ENCODE measurements at places on chromosomes 7 and 10.

DNA sequence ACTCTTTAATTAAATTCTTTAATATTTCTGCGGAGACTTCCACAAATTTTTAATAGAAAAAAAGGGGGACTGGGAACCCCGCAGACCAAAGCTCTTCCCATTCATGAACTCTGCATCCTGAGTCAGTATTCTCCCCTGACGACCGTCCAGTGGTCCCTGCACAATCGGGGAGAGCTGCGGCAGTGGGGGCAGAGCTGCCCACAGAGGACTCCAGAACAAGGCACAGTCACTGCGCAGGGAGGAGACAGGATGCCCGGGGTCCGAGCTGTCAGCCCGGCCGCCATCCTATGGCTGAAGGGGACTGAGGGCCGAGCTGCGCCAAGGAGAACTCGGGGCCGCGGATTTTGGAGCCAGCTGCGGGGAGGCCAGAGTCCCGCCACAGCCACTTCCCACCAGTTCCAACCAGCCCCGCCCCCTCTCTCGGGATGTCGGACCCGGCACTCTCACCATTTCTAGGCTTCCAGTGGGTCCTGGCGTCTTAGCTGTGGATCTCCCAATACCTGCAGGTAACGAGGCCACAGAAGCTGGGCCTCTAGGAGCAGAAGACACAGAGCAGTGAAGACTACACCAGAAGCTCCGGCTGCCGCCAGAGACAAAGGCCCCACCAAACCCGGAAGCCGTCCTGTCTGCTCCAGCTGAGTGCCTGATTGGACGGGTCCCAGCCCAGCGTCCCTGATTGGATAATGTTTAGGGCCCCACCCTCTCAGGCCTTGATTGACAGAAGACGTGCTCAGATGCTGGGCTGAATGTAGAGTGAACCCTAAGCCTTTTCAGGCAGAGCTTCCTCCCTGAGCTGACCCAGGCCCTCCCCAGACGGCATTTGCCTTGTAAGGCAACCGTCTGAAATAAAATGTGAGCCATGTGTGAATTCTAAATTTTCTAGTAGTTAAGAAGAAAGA lies at the start of gene ERV3-1:
Gene ERV3-1, minus strand, starts transcription at position 594 of the 899 bp plus-strand sequence. CDS start 13,661 bp downstream, outside the sequence.
- DNase-seq: peak; percentile 95

- no peak for DNase-seq
Observed at GRCh38 chr10:93290661-93291354, 191.3 kb downstream of the MYOF start.

DNA sequence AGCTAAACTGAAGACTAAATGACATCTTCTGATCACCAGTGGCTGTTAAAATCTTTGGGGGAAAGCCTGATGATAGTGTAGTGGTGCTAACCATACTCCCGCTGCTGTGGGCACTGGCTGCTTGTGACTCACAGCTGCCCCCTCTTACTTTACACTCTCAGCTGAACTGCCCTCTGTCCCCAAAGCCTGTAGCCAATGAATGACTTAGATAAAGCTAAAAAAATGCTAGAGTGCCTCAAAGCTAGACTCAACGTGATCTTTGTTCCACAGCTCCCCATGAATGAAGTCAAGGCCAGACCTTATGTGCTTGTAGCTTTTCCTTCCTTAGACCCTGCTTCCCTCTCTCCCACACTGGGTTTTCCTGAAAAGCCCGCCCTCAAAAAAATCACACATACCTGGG lies 6.5 kb downstream of the ZC3HAV1L start:
- no peak for DNase-seq

GRCh38 chr10:96619120-96619519 lies 32.3 kb upstream of the TM9SF3 start:
- DNase-seq: no peak

DNA sequence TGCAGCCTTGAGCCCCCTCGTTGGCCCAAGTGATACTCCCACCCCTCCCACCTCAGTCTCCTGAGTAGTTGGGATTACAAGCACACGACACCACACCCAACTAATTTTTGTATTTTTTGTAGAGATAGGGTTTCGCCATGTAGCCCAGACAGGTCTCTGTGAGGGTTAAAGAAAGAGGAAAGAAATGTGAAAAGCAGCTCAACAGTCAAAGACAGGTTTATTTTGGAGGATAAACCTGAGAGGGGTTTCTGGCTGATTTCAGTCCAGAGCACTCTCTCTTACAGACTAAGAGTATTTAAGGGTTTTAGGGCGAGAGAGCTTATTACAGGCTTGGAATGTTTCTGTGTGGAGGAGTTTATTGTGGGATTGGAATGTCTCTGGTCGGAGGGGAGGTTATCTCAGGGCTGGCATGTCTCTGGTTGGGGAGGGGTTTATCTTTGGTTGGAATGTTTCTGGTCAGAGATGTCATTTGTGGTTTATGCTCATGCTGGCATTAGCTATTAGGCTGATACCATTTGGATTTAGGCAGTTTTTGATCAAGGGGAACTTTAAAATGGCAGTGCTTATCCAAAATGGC lies 26.1 kb upstream of the SNX10 start:
- no peak for DNase-seq

DNA sequence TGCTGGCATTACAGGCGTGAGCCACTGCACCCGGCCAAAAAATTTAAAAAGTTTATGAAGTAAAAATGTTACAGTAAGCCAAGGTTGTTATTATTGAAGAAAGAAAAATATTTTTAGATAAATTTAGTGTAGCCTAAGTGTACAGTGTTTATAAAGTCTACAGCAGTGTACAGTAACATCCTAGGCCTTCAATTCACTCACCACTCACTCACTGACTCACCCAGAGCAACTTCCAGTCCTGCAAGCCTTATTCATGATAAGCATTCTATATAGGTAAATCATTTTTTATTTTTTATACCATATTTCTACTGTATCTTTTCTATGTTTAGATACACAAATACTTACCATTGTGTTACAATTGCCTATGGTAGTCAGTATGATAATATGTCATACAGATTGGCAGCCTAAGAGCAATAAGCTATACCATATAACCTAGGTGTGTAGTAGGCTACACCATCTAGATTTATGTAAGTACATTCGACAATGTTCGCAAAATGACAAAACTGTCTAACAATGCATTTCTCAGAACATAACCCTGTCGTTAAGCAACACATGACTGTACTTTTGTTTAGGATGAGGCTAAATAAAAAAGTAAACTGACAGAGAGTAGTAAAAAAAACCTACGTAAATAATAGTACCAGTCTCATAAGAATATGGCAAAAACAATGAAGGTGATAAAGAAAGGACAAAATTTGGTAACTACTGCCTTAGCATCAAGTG lies 77.8 kb upstream of the FAM133B start:
- no peak for DNase-seq

- DNase-seq: no peak
Observed at GRCh38 chr10:3745521-3745920, 39.5 kb downstream of the KLF6 start.

GRCh38 chr10:43040482-43041256 lies 36.2 kb upstream of the RET start:
- no peak for DNase-seq

DNA sequence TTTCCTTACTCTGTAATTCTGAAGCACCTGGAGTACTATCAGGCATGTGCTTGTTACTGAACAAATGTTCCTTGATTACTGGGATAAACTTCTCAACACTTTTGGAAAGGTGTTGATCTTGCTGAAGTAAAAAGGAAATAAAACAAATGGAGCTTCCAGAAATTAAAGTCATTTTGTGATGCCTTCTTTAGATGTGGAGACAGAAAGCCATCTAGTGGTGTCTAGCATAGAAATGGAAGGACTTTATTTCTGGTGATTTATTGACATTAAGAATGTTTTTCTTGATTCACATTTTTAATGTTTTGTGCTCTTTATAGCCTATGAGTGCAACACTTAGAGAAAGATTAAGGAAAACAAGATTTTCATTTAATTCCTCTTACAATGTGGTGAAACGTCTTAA lies 1.4 kb downstream of the SFR1 start:
- peak; percentile 61 for DNase-seq

DNA sequence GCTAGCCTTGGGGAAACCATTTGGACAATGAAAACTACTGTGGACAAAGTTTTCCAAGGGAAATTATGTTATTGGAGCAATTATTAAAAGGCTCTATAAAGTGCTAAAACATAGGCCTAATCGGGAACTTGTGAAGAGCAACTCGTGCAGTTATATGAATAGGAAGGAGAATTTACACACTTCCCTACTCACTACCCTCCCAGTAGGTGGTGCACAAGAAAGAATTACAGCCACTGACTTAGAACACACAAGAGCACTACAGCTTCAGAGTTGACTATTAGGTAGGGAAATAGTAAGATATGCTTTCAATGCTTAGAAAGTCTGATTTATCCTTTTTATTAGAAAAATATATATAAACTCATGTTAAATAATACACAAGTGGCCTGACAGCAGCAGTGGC lies 47.2 kb downstream of the GSAP start:
- no peak for DNase-seq

GRCh38 chr7:22082553-22082885 lies 136.8 kb upstream of the CDCA7L start:
- no peak for DNase-seq

GRCh38 chr10:120014031-120014430 lies 121.5 kb downstream of the SEC23IP start:
- no peak for DNase-seq

DNA sequence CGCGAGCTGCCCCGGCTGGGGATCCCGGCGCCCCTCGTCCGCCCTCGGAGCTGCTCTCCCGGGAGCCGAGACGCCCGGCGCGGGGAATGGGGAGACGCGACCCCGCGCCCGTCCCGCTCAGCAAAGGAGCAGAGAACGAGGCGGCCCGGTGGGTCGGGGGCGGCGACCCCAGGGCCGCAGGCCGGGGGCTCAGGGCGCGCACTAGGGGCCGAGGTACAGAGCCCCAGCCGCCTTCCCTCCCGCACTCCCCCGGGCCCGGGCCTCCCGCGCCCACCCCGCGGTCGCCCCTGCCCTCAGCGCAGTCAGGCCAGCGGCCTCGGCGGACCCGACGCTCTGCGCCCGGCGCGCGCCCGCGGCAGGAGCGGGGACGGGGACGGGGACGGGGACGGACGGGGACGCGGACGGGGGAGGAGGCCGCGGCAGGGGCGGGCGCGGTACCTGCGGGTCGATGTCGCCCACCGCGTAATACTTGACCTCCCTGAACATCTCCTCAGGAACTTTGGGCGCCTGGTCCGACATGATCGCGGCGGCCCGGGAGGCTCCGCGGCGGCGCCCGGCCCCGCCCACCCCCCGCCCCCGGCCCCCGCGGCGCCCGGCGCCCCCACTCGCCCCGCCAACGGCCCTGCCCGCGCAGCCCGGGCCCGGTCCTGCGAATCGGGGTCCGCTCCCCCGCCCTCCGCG lies 373 bp downstream of the PAXIP1 start:
- peak; percentile 34 for DNase-seq

DNA sequence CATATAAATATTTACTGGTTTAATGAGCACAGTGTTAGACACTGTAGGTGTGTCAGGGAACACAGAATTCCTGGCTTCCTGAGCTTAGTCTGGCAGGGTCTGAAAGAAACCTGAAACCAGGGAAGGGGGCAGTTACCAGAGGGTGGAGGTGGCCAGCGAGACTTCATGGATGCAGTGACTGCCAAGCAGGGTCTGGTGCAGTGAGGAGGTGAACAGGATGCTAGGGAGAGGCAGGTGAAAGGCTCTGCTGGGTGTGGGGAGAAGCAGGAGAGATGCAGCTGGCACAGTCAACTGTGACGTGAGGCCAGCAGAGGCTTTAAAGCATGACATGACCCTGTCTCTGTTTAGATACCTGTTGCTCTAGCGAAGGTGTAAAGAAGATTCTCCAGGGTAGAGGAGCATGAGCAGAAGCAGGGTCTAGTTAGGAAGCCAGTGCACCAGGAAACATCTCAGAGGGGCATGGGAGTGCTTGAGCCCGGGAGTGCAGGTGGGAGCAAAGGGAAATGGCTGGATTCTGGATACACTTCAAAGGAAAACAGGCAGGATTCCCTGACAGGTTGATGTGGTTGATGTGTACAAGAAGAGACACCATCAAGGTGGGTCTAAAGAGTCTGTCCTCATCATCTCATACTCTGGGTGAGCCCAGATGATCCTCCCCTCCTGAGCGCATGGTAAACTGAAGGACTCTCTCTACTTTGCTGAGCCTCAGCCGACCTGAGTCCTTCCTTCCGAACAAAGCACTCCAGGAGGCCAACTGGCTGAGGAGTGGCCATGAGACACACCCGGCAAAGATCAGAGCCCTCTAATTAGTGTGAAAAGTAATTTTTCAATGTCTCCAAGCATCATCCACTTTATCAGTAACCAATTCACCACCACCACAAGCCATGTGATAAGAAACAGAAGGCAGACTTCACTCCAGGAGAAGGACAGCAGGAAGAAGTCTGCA lies 186.8 kb downstream of the COBL start:
- no peak for DNase-seq

DNA sequence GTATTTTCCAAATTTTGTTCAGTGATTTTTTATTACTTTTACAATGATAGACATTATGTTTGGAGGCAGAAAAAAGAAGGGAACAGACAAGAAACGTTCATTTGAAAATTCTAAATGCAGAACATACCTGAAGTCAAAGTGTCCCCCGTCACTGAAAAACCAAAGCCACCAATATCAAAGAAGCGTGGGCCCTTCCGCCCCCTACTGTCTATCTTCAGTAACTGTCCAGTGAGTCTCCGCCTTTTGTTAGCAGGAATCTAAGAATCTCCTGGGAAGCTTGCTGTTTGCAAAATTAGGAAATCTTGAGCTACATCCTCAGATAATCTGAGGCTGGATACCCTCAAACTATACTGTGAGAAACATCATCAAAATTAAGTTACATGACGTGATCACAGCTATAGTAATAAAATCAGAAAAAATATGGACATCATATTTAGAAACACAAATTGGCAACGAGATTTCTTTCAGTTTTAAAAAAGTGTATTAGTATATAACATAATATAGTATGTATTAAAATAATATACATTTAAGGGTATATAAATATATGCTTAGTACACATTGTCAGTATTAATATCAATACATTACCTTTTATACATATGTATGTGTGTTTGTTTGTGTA lies 169.3 kb upstream of the AKR1E2 start:
- DNase-seq: peak; percentile 29

GRCh38 chr10:100327718-100328009 lies 2.4 kb downstream of the PKD2L1 start:
- no peak for DNase-seq

- no peak for DNase-seq
Observed at GRCh38 chr10:49651039-49651835, 28.2 kb upstream of the C10orf53 start.

DNA sequence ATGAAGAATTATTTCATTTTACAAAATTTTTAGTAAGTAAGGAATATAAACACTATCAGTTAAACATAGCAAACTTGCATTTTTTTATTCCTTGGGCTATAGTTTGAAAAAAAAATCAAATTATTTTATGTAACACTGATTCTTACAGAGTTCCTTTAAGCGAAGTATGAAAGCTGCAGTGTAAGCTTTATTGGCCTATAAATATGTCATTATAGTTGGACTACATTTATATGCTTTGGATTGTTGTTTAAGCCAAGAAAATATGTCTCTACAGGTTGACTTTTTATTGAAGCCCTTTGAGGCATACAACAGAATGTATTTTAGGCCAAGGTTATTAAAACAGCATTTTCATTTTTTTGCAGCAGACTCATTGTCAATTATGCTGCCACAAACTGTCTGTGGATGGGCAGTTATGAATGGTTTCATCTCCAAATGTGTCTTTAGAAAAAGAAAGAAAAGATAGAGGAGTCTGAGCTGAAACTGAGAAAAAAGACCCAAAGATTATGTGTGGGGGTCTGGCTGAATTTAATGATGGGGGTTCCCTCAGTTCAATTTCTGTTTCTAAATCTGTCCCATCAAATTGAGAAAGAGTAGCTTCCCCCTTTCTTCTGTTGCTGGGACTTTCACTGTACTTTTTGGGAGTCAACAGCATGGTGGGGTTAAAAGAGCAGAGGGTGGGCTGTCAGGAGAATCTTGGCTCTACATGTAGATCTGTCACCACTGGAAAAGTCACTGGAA lies 43.1 kb downstream of the ARID5B start:
- no peak for DNase-seq

- DNase-seq: no peak
Observed at GRCh38 chr7:117086788-117087187, 133.5 kb downstream of the ST7 start.
